OCI-LY7 (cell line): ENCODE measurements at places on chromosomes 2 and 18.

GRCh38 chr2:105291981-105292380 is 37.6 kb downstream of the TGFBRAP1 start:
- DNase-seq = no peak

DNA sequence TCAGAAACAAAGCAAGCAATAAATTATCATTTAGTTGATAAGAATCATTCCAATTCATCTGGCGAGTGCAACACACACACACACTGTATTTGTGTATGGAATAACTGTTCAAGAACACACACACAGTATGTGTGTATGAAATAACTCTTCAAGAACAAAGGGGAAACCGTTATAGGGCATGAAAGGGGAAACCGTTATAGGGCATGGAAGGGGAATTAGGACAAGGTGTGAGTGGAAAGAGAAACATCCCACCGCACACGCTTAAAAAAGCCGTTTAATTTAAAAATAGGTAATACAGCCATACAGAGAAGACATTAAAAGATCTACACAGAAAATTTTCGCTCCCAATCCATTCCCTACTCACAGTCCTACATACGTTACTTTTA is 607 bp upstream of the TSN start:
- DNase-seq = no peak

DNA sequence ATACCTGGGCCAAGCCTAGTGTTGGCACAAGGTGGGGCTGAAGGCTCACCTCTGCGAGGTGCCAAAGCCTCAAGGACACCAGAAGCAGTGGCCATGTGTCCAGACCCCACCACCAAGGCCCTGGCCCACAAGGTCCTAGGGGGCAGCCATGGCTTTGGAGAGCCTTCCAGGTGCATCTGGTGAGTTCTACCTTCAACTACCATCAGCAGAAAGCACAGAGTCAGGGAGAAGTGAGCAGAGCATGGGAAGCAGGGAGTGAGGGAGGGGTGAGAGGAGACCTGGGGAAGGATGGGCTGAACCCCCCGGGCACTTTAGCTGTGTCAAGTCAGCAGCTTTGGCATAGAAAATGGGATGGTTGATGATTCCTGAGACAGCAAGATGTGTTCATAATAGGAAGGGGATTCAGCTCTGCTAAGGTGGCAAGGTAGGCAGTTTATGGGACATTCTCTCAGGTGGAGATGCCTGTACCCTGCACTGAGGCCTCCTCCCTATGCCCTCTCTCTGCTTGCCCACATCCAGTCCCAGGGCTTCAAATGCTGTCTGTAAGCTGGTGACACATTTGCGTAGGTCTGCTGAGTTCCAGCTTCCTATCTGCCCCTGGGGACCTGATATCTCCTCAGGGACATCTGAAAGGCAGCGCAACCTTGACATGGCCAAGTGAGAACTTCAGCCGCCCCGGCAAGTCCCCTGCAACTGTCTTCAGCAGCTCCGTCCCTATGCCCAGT is 83.4 kb upstream of the RGPD5 start:
- DNase-seq = no peak

DNA sequence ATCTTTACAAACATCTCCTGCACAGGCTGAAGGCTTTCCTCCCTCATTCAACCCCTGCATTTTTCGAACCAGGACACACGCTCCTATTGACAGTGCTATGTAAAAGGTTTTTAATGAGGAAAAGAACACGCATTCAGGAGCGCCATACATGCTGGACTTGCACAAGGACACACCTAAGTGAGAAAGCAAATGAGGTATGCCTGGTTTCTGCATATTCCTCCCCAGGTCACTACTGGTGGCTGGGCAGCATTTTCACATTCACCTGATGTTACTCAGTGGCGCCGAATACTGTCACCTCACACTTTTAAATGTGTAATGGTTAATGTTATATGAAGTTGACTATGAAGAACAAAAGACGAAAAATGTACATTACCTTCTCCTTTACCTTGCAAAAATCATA is 150.6 kb downstream of the ANTXR1 start:
- no peak for DNase-seq

DNA sequence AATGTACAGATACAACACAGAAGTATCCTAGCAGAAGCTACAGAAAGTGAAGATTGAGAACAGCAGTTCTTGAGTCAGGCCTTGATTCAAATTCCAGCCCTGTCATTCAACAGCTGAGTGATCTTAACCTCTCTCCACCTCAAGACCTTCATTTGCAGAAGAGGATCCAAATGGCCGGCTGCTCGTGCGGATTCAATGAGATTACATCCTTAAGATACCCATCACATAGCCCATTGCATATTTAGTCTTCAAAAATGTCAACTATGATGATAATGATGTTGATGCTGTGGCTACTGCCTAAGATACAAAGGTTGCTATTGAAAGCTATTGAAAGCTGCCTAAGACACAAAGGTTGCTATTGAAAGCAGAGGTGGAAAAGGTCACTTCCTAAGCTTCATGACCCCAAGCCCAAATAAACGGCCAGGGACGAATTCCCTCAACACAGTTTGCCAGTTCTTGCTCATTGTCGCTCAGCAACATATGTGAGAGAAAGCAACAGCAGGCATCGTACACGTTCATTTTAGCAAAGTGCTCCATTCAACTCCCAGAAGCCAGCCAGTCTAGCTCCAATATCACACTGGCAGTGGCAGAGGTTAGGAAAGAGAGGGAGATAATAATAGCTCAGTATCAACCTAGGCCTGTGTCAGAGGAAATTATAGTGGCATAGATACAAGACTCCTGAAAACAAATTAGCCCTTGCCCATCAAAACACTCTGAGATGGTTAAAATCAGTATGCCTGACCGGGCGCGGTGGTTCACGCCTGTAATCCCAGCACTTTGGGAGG is 36.1 kb downstream of the MRPL35 start:
- no peak for DNase-seq

DNA sequence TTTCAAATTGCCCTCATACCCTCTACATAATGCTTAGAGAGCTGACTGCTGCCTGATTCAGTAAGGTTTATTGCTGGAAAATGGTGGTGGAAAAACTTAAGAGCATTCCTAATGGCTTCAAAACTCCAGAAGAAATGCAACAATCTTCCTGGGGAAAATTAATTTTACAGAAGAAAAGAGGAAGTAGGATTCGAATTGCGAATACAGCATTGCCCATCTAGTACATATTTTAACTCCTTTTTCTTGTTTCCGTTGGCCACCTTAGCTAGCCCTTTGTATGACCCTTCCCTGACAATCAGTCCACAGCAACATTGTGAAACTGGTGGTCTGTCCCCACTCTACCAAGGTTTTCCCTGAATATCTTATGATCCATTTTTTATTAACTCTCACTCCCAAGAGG is 224.7 kb downstream of the MTX2 start:
- DNase-seq = no peak

DNA sequence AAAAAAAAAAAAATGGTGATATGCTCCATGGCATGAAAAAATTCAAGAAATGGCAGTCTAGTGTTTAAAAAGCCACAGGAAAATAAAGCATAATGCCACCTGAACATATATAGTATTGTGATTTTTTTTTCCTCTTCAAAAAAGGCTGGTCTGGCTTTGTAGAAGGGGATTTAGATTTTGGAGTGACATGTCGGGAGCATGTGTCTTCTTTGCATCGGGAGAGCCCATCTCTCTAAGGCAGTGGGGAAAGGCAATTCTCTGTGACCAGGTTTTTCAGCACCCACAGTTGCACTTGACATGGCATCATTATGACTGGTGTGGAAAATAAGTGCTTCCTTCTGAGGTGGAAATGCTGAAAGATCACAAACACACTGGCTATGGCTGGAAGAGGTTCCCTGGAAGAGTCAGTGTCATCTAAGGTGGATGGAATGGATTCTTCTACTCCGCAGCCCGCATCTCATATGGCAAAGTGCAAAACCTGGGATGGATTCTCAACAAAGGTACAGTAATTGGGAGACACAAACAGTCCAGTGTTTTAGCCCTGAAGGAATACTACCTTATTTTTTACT is 172.5 kb downstream of the AGAP1 start:
- DNase-seq = no peak

DNA sequence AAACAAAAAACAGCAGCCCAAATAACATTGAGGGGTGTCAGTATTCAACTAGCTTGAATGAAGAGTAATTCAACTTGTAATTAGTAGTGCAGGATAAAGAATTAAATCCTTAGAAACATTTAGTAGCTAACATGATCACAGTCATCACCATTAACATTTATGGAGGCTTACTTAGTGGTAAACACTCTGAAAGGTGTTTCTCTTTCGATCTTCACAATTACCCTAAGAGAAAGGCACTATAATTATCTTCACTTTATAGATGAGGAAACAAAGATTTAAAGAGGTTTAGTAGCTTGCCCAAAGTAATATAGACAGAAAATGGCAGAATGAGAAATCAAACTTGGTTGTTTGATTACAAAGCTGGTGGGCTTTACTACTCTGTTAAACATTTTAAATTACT is 81.5 kb downstream of the GAREM1 start:
- no peak for DNase-seq

- DNase-seq = no peak
These were observed 27.1 kb upstream of the LBH start for GRCh38 chr2:30204281-30204680.

GRCh38 chr2:191049728-191050639 is 36.0 kb upstream of the STAT1 start:
- peak; percentile 57 for DNase-seq

DNA sequence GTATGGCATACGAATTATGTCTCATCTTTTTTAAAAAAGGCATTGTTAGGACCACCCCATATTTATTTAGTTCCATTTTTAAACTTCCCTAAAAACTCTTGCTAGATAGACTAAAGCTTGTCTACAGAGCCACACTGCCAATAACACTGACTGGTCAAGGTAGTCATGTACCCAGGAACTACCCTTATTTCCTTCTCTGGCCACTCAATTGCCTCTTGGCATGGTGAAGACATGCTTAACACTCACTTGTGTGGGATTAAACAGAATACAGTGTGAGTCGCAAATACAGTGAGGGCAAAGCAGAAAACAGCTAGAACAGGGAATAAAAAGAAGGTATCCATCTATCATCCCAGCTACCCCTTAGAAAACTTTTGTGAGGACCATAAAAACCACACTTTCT is 57.4 kb downstream of the KCNG3 start:
- no peak for DNase-seq

GRCh38 chr2:219511547-219512325 is 2.5 kb upstream of the ASIC4 start:
- DNase-seq = no peak

- no peak for DNase-seq
These were observed 93.2 kb upstream of the CAB39 start for GRCh38 chr2:230619491-230619890.

DNA sequence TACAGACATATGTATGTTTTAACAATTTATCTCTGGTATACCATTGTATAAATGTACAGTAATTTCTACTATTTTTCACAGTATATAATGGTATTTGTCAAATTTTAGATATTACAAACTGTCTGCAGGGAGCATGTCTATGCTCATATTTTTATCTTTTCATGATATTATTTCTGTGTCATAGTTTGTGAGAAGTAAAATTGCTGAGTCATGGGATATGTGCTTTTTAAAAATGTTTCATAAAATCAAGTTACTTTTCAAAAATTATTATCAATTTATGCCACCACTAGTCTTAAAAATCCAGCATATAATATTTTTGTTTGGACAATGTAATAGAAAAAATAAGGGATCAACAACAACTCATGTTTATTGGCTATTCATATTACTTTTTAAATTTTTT is 9.1 kb upstream of the ZNF804A start:
- no peak for DNase-seq

GRCh38 chr18:40882468-40882867 is 1072.6 kb upstream of the PIK3C3 start:
- DNase-seq = no peak

- no peak for DNase-seq
These were observed 65.0 kb downstream of the TCF4 start for GRCh38 chr18:55523001-55523400.

DNA sequence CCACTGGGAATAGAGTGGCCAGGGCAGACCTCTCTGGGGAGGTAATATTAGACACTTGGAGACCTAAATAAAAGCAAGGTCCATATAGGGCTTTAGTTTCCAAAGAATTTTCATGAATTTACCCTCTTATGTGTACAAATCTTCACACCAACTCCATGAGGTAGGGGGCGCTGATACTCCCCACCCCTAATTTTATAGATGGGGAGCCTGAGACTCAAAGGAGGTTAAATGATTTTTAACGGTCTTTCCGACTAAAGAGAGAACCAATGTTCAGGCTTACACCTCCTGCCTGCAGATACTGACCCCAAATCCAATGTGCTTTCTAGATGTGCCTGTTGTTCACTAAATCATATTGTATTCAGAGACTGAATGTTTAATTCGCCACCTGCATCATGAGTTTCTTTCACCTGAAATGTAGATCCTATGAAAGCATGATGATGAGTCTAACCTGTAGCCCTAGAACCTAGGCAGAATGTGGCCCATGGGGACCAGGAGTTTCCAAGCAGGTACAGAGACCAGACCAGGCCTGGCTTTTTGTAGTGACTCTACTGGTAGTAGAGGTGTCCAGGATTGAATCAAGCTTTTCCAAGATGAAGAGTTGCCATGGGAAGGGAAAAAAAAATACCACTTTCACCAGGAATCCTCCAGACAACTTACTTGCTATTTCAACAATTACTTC is 16.8 kb upstream of the PAX3 start:
- DNase-seq = peak; percentile 1

- no peak for DNase-seq
These were observed 80.1 kb upstream of the GLS start for GRCh38 chr2:190800528-190800927.

DNA sequence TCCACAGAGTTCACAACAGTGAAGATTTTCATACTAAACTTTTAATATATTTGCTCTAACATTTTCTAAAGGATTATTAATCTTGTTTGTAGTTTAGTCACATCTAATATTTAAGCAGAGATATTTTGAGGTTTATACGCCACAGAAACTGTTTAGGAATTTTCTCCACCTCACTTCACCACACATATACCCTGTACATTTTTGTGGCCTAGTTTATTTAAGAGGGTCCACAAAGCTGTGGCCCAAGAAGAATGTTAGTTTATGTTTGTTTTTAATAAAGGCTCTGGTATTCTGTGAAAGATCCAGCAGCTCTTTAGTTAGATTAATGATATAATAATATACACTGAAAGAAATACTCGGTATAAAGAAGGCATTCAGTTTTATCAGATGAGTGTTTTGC is 132.7 kb upstream of the TTC27 start:
- no peak for DNase-seq

DNA sequence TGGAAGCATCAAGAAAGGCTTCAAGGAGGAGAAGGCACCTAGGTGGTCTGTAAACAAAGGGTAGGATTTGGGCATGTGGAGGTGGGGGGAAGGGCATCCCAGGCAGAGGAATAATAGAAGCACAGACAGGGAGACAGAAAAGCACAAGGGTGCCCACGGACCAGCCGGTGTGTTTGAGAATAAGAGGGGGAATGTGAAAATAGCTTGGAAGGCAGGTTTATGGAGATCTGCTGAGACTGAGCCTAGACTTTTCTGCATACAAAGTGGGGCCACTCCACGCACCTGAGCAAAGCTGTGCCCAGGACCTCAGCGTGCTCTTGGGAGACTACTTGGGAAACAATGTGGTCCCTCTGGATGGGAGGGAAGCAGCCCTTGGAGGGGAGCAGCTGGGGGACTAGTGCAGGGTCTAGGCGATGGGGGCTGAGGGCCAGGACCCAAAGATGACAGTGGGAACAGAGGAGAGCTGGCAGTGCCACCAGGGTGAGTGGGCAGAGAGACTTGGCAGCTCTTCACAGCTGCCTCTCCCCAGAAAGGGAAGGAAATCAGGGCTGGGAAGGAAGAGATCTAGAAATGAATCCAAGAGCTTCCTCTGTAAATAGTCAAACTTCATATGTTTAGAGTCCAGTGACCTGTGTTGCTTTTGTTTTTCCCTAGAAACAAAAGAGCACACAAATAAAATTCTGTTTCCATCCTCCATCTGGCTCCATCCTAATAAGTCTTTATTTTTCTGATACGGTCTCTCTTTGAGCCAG is 110.7 kb upstream of the SMAD7 start:
- DNase-seq = no peak

GRCh38 chr18:1806884-1807615 is 764.3 kb downstream of the METTL4 start:
- no peak for DNase-seq
